ENCODE measurements at places on chromosomes 5 and 9.

- H3K4me1 ChIP-seq, result peaks cover 83% of the 10 kb centered on the region
- peak overlapping the region; percentile 83 for H3K27ac ChIP-seq
- H3K4me3 ChIP-seq, result peak overlapping the region; percentile 3
- no peaks in the 10 kb centered on the region for H3K27me3 ChIP-seq
- H3K36me3 ChIP-seq, result no peaks in the 10 kb centered on the region
Observed at GRCh38 chr5:150637245-150638052, 3.0 kb upstream of the SYNPO start.

- no peaks in the 10 kb centered on the region for H3K27me3 ChIP-seq
- H3K4me1 ChIP-seq, result no peaks in the 10 kb centered on the region
- no peak for DNase-seq
- H3K27ac ChIP-seq, result no peak overlapping the region
- no peaks in the 10 kb centered on the region for H3K36me3 ChIP-seq
Observed at GRCh38 chr5:22023784-22024183, 829.4 kb downstream of the CDH12 start.

DNA sequence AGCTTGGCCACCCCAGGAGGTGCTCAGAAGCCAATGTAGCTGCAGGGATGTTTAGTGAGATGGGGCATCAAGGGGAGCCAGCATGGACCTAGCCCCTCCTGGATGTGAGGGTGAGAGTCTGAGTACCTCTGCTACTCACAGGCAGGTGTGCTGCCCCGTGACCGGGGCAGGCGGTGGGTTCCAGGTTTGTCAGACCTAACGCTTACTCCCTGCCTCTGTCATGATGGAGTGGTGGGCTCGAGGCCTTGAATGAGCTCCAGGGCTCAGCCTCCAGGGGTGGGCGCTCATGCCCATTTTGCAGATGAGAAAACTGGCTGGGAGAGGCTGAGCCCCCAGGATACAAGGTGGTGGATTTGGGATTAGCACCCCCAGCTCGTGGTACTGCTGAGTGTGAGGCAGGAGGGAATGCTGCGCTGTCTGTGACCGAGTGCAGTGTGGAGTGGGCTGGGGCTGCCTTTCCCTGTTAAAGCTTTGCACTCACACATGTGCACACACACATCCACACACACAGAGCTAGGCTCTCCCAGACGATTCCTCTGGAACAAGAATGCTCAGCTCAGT lies 1.5 kb downstream of the RXRA start:
- no peaks in the 10 kb centered on the region for H3K27me3 ChIP-seq
- H3K36me3 ChIP-seq, result no peaks in the 10 kb centered on the region
- peak overlapping the region; percentile 94 for H3K27ac ChIP-seq
- no peak for DNase-seq

GRCh38 chr5:37569466-37569865 lies 190.3 kb downstream of the WDR70 start:
- no peak overlapping the region for H3K4me3 ChIP-seq
- H3K27ac ChIP-seq, result no peak overlapping the region
- DNase-seq, result no peak
- peaks cover 8% of the 10 kb centered on the region for H3K36me3 ChIP-seq
- H3K4me1 ChIP-seq, result no peaks in the 10 kb centered on the region

- DNase-seq, result no peak
- H3K36me3 ChIP-seq, result no peaks in the 10 kb centered on the region
- no peak overlapping the region for H3K27ac ChIP-seq
- H3K4me1 ChIP-seq, result peaks cover 17% of the 10 kb centered on the region
- no peak overlapping the region for H3K4me3 ChIP-seq
- no peaks in the 10 kb centered on the region for H3K27me3 ChIP-seq
Observed at GRCh38 chr5:111863801-111864200, 106.8 kb upstream of the NREP start.
